Activated CD4-positive, alpha-beta T cell treated with anti-CD3 and anti-CD28 coated beads, Interleukin-2, amount 50 U/mL, for 4 hours (primary cell): ENCODE measurements at places on chromosomes 2 and 18.
A peak's percentile ranks its signal among the peaks of the same experiment; 100 is the strongest.

GRCh38 chr2:169137924-169138323 lies 68.6 kb downstream of the DHRS9 start:
- DNase-seq: no peak

- DNase-seq: no peak
These were observed 46.3 kb downstream of the SCN9A start for GRCh38 chr2:166329465-166329864.

- no peak for DNase-seq
These were observed 1635.0 kb upstream of the ACVR2A start for GRCh38 chr2:146209842-146210275.

GRCh38 chr2:15674637-15675455 lies 83.2 kb downstream of the DDX1 start:
- DNase-seq: no peak

- DNase-seq: no peak
These were observed 162.7 kb downstream of the INHBB start for GRCh38 chr2:120508567-120509041.

DNA sequence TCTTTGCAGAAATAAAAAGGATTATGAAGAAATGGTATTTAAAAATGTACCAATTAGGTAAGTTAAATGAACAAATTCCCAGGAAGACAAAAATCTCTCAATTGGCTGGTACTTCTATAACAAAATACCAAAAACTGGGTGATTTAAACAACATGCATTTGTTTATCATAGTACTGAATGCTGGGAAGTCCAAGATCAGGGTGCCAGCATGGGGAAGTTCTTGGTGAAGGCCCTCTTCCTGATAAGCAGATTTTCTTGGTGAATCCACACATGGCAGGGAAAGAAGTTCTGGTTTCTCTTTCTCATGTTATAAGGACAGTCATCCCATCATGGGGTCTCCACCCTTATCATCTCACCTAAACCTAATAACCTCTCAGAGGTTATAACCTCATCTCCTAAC lies 271.6 kb upstream of the SETBP1 start:
- no peak for DNase-seq

- DNase-seq: no peak
These were observed 1.8 kb downstream of the MPV17 start for GRCh38 chr2:27320958-27321543.

- DNase-seq: no peak
These were observed 13.9 kb upstream of the UGT1A8 start for GRCh38 chr2:233603520-233603919.

- DNase-seq: no peak
These were observed 435.6 kb upstream of the HS6ST1 start for GRCh38 chr2:128754246-128754724.

DNA sequence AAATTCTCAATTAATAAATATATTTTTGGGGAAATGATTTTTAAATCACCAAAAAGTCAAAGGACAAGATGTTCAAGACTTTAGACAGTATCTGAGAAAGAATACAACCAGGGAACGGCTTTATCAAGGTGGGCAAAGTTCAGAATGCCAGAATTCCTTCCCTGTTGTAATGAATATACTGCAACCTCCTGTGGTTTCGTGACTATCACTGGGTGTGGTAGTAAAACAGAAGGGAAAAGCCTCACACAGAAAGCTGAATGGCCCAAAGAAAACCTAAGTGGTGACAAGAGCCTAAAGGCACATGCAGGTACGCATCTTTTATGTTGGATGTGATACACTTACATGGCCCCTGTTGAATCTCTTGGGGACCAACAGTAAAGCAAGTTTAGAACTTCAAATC lies 37.1 kb downstream of the MBD2 start:
- DNase-seq: no peak

- no peak for DNase-seq
These were observed 13.8 kb downstream of the NRXN1 start for GRCh38 chr2:51018145-51018544.

DNA sequence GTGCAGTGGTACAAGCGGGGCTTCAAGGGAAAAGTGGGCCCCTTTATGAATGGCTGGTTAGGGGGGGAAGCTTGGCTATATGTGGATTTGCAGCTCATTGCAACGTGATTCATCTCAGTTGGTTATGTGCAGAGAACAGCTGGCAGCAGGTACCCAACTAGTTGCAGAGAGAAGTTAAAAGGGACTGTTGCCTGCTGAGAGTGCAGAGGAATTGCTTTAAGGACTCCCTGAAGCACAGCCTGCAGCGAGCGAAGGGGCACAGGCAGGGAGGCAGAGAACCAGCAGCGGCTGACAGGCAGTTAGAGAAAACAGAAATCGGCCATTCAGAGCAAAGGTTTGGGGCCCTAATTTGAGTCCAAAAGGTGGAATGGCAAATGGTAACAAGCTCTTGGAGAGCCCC lies 278.2 kb upstream of the LYPD1 start:
- DNase-seq: no peak

DNA sequence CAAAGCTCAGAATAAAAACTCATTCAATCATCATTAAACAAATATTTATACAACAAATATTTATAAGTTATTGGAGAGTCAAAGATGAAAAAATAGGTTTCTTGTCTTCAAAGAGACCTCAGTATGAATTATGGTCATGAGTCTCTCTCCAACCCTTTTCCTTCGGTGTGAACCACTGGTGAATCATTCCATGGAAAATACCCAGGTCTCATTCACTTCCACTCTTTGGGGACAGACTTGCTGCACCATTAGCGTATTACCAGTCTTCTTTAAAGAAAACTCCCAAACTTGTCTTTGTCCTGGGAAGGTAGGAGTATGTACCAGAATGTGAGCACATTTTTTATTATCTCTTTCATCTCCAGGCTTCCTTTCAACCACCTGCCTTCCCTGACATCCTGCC lies 257.4 kb upstream of the RBMS1 start:
- no peak for DNase-seq

GRCh38 chr2:196275646-196276352 lies 104.4 kb upstream of the STK17B start:
- no peak for DNase-seq

- no peak for DNase-seq
These were observed at the start of gene C1GALT1C1L for GRCh38 chr2:43676322-43677050. Gene C1GALT1C1L, minus strand, starts transcription at chr2:43676429. Its CDS starts 107 bp downstream, at chr2:43676322.

GRCh38 chr18:52337276-52337675 lies 2.7 kb upstream of the DCC start:
- no peak for DNase-seq

GRCh38 chr18:63444580-63444979 lies 22.3 kb upstream of the VPS4B start:
- no peak for DNase-seq

DNA sequence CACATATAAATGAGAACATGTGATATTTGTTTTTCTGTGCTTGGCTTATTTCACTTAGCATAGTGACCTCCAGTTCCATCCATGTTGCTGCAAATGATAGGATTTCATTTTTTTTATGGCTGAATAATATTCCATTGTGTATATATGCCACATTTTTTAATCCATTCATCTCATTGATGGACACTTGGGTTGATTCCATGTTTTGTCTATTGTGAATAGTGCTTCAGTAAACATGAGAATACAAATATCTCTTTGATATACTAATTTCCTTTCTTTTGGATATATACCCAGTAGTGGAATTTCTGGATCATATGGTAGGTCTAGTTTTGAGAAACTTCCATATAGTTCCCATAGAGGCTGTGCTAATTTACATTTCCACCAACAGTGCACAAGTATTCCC lies 3.7 kb upstream of the NEMP2 start:
- DNase-seq: no peak

- DNase-seq: no peak
These were observed 1343.0 kb upstream of the SLC39A10 start for GRCh38 chr2:194314042-194314441.

DNA sequence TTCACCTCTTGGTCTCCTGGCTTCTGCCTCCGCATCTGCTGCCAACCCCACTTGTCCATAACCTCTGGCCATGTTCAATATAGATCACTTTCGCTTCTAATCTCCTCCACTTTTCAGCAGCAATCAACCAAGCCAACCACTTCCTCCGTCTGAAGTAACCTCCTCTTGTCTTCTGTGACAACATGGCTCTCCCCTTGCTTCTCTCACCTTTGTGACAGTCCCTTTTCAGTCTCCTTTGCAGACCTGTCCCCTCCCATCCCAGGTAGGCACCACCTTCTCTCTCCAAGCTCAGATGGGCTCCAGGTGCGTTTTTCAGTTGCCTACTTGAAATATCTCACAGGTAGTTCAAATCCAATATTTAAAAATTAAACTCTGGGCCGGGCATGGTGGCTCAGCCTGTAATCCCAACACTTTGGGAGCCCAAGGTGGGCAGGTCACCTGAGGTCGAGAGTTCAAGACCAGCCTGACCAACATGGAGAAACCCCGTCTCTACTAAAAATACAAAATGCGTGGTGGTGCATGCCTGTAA lies 4.7 kb upstream of the PSD4 start:
- no peak for DNase-seq

- DNase-seq: no peak
These were observed 120.6 kb upstream of the SMAD7 start for GRCh38 chr18:49071317-49071716.

- DNase-seq: no peak
These were observed 4.4 kb downstream of the ACTR3 start for GRCh38 chr2:113894156-113894743.

DNA sequence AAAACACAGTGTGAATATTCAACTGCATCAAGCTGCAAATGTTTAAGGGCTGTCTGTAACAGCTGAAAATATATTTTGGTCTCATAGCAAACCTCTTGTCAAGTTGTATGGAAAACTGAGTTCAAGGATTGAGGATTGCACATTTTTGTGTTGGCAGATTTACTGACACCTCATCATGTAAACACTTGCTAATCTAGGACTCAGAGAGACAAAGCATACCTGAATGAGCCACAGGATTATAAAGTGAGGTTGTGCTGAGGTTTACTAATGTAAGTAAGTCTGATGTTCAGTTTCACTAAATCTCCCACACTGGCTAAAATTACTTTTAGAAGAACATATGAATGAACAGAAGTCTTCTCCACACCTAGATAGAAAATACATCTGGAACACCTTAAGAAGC lies 1993.1 kb upstream of the CELF4 start:
- DNase-seq: no peak

GRCh38 chr18:35694808-35695207 lies 113.3 kb downstream of the GALNT1 start:
- no peak for DNase-seq

DNA sequence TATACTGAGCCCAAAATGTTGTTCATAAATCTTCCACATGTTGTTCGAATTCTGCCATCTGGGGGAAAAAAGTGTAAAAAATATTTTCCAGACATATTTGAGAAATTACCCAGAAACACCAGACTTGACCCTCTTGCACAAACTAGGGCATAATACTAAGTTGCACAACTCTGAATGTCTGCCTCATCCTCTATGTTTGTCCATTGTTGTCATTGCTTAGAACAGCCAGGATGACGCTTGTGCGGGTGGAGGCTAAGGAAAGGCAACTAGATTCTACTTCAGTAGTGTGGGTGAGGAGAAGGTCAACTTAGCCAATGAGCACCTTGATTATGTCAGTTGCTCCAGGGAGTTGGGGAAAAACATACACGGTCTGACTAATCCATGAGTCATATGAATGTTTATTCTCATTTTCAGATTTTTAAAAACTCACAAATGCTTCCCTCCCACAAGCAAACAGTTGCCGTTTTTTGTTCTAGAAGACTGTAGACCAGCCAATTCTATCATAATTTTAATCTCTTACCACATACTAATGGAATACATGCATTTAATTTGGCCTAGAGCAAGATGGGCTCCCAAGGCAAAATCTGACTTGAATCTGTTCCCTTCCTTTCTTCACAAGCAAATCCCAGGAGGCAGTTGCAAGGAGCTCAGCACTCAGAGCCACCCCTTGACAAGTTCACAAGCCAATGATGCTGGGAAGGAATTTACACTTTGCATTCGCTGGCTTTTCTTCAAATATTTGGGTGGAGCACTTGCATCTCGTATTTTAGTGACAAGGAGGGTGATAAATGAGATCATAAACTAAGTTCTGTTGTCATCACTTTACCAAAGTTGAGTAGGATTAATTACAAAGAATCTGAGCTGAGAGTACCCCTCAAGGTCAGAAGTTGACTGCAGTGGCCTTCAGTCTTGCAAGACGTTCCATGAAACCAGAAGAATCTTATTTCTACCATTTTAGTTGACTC lies 163.2 kb upstream of the TWIST2 start:
- DNase-seq: no peak

DNA sequence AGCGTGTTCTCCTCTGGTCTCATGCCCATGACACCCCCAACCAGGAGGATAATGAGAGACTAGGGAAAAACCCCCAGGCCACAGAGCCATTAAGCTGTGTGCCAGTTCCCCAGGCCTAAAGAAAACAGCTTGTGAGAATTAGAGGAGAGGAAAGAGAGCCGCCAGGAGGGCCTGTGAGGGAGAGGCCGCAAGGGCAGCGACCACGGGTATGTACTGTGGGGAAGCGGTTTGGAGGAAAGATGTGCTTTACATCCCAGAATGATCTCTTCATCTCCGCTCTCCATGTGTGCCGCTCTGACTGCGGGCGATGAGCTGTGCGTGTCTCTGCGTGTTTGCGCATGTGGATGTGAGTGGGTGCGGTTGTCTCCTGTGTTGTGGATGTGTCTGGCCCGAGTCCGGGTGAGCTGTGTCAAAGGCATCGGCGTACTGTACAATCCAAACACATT lies 82.9 kb downstream of the DYSF start:
- DNase-seq: no peak

GRCh38 chr2:204072443-204073324 lies 136.1 kb downstream of the ICOS start:
- peak; percentile 63 for DNase-seq

GRCh38 chr2:186570604-186571003 lies 19.3 kb upstream of the ITGAV start:
- no peak for DNase-seq

DNA sequence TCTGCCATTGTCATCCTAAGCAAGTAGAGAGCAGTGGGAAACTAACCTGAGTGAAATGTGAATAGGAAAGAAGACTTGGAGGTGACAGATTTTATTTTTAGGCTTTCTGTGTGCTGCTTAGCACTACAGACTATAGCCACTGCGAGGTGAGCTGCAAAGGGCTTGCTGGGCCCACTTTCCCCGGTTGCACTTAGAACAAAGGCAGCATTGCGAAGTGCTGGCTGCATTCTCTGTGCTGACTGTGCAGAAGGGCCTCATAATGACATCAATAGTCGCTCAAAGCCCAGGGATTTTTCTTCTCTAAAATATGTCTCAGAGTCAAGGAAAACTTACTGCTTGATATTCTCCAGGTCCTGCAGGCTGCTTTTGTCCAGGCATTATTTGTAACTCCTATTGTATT lies 592.1 kb downstream of the TDRD15 start:
- no peak for DNase-seq

GRCh38 chr18:58848685-58849084 lies 16.0 kb upstream of the ZNF532 start:
- DNase-seq: no peak

DNA sequence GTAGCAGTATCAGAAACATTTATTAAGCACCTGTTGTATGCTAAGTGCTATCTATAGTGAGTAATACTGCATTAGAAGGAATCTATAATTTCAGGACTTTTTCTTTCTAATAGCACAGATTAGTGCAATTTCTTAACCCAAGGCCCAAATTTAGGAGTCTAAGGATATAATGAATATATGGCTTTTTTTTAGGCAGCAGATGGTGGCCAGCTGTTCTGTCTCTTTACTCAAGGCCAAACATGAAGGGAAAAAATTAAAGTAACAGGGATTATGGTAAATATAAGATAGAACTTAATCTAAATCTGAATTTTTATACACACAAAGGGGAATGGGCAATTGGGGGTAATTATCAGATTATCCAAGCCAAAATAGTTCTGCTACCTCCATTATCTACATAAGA lies 230.6 kb upstream of the SP5 start:
- DNase-seq: no peak

- no peak for DNase-seq
These were observed 487.6 kb downstream of the THSD7B start for GRCh38 chr2:137252934-137253333.
